ENCODE measurements at places on chromosomes 4 and X.
A peak's percentile ranks its signal among the peaks of the same experiment; 100 is the strongest.

GRCh38 chrX:130330706-130331105 is 9.0 kb upstream of the SLC25A14 start:
- peaks cover 15% of the 10 kb centered on the region for H3K27me3 ChIP-seq
- H3K4me1 ChIP-seq: no peaks in the 10 kb centered on the region
- no peak overlapping the region for H3K27ac ChIP-seq
- no peak overlapping the region for H3K4me3 ChIP-seq
- no peaks in the 10 kb centered on the region for H3K36me3 ChIP-seq

DNA sequence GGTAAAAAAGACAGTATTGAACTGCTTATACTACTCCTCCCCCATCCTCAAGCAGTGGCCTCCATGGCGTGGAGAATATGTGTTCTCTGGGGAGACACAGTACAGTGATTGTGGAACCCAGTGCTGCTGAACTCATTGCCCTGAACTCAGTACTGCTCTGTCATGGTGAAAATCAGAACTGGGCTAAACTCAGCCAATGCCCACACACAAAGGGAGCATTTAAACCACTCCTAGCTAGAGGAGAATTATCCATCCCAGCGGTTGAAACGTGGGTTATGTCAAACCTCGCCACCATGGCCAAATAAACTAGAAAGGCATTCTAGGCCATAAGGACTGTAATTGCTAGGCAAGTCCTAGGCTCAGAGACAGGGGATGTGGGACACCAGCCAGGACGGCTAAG is 131.8 kb downstream of the SPOCK3 start:
- H3K27ac ChIP-seq: no peak overlapping the region
- peaks cover 6% of the 10 kb centered on the region for H3K4me1 ChIP-seq
- no peak overlapping the region for H3K4me3 ChIP-seq
- H3K36me3 ChIP-seq: no peaks in the 10 kb centered on the region

DNA sequence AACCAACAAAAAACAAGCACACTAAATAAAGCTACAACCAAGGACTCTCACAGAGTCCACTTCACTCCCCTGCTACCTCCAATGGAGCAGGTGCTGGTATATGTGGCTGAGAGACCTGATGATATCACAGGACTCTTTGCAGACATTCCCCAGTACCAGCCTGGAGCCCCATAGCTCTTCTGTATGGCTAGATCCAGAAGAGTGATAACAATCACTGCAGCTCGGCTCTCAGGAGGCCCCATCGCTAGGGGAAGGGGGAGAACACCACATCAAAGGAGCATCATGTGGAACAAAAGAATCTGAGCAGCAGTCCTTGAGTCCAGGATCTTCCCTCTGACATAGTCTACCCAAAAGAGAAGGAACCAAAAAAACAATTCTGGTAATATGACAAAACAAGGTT is 237.1 kb upstream of the TLL1 start:
- no peaks in the 10 kb centered on the region for H3K4me1 ChIP-seq
- H3K4me3 ChIP-seq: no peak overlapping the region
- H3K36me3 ChIP-seq: no peaks in the 10 kb centered on the region
- DNase-seq: no peak

GRCh38 chr4:155510771-155511170 is 134.0 kb upstream of the MAP9 start:
- no peak overlapping the region for H3K4me3 ChIP-seq
- H3K27ac ChIP-seq: no peak overlapping the region
- no peaks in the 10 kb centered on the region for H3K27me3 ChIP-seq
- peaks cover 27% of the 10 kb centered on the region for H3K4me1 ChIP-seq
- no peaks in the 10 kb centered on the region for H3K36me3 ChIP-seq

GRCh38 chrX:68686097-68686977 is 38.9 kb downstream of the STARD8 start:
- no peak for DNase-seq
- peaks cover 15% of the 10 kb centered on the region for H3K4me1 ChIP-seq
- peak overlapping the region; percentile 62 for H3K4me3 ChIP-seq
- no peaks in the 10 kb centered on the region for H3K36me3 ChIP-seq
- peaks cover 3% of the 10 kb centered on the region for H3K27me3 ChIP-seq
- H3K27ac ChIP-seq: peak overlapping the region; percentile 3

- H3K4me1 ChIP-seq: no peaks in the 10 kb centered on the region
- DNase-seq: no peak
- no peaks in the 10 kb centered on the region for H3K27me3 ChIP-seq
- H3K36me3 ChIP-seq: peaks cover 41% of the 10 kb centered on the region
- H3K27ac ChIP-seq: no peak overlapping the region
Observed at GRCh38 chrX:57083143-57083542, 38.2 kb downstream of the SPIN2B start.

DNA sequence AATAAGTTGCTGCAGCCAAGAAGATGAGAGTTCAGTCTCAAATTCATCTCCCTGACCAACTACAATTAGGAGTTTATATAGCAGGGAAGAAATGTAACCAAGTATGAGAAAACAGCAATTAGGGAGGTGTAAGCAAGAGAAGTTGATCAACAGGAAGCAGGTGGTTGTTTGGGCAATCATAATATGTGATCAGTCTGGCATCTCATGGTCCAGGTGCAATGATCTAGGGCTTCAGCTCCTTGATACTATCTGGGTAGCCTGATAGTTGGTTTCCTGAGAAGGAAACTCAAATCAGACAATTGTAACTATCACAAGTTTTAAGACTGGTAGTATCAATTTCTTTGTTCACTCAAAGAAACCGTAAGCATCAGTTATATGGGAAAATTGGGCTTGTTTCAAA is 1574.3 kb upstream of the PABPC4L start:
- peaks cover 1% of the 10 kb centered on the region for H3K36me3 ChIP-seq
- no peak overlapping the region for H3K4me3 ChIP-seq
- H3K27ac ChIP-seq: no peak overlapping the region
- H3K4me1 ChIP-seq: no peaks in the 10 kb centered on the region
- H3K27me3 ChIP-seq: no peaks in the 10 kb centered on the region

GRCh38 chr4:4860600-4861389 is 1.3 kb downstream of the MSX1 start:
- peak overlapping the region; percentile 97 for H3K4me3 ChIP-seq
- H3K27ac ChIP-seq: peak overlapping the region; percentile 96
- peaks cover 23% of the 10 kb centered on the region for H3K36me3 ChIP-seq
- peaks cover 65% of the 10 kb centered on the region for H3K4me1 ChIP-seq
- peaks cover 45% of the 10 kb centered on the region for H3K27me3 ChIP-seq
- DNase-seq: no peak
